ENCODE measurements at places on chromosomes 16 and 17. TPM values are rescaled to one million over a fixed set of nuclear protein-coding genes. Genes with fewer than 3 reads are reported as not detected.

The TBC1D3I gene
- total RNA-seq: 0.54 TPM

The NPIPB6 gene
- 0.52 TPM for total RNA-seq

The SMIM5 gene
- total RNA-seq: 0.09 TPM

The CCDC182 gene
- not detected for total RNA-seq

The AOC3 gene
- total RNA-seq: not detected

- DNase-seq: no peak
Measured at GRCh38 chr17:44628243-44629188, 27.8 kb upstream of the MEIOC start.

GRCh38 chr16:19833581-19833980 lies 51.1 kb downstream of the GPRC5B start:
- no peak for DNase-seq

DNA sequence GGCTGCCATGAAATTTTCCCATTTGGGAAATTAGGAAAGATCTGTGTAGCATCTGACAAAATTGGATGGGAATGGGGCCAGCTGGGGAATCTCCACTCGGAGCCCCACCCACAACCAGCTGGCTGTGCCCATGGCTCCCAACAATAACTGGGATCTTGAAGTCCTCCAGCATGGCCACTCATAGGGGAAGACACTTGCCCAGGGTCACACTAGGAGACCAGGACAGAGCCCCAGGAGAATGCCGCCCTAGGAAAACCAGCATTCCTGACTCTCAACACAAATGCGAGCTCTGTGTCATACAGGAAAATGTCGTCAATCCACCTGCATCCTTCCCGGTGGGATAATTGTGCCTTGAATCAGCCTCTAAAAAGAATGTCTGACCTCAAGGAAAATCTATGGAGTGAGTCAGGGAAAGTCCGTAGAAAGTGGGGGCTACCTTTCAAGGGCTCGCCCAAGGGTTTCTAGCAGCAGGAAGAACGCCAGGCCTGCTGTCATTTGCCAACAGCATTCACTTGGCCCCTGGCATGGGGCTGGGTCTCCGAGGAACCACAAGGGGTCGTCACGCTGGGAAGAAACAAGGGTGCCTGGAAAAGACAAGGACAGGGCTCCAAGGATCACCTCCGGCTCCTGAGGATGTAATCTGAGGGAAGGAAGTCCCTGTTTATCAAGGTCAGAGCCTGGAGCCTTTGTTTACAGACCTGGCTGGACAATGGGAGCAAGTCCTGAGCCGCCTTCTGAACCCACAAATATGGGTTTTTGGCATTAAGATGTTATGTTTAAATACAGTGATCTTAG lies 15.9 kb downstream of the CDH5 start:
- peak; percentile 80 for DNase-seq

GRCh38 chr16:55711959-55712876 lies 56.4 kb downstream of the SLC6A2 start:
- peak; percentile 36 for DNase-seq

DNA sequence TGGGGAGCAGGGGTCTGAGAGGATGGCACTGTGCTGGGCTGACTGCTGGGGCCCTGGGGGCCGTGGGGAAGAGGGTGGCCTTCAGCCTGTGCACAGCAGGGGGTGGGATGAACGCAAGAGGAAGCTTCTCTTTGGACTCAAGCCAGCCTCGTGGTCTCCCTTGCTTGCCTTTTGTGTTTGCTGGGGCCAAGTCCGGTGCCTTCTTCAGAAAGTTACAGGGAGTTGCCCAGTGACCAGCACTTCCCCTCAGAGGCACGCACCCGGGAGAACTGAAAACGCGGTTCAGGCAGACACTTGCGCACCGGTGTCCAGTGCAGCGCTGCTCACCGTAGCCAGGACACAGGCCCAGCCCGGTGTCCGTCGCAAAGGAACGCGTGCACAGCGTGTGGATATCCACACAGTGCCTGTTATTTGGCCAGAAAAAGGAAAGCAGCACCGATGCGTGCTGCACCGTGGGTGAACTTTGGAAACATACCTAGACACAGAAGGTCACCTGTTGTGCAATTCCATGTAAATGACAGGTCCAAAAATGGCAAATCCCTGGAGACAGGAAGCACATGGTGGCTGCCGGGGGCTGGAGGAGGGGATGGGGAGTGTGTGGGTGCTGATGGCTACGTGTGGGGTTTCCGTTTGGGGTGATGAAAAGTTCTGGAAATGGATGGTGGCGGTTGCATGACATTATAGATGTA lies 29.4 kb upstream of the NUDT16L1 start:
- no peak for DNase-seq

GRCh38 chr17:62876673-62877405 lies 68.7 kb upstream of the MARCHF10 start:
- DNase-seq: no peak

- no peak for DNase-seq
Measured at GRCh38 chr16:78098595-78099270, 721 bp upstream of the WWOX start.

DNA sequence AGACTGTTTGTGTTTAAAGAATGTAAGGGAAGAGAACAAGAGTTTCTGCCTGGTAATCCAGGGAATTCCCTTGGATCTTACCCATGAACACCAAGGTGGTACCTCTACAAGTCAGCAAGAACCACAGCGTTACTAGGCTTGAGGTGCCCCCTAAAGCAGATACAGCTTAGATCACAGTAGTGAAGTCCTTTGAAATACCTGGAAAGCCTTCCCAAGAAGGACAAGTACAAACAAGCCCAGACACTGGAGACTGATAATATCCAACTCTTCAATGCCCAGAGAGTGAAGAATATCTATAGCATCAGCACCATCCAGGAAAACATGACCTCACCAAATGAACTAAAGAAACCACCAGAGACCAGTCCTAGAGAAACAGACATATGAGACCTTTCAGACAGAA lies 3.8 kb upstream of the APPBP2 start:
- no peak for DNase-seq

GRCh38 chr16:53374800-53375199 lies 59.5 kb upstream of the RBL2 start:
- no peak for DNase-seq

DNA sequence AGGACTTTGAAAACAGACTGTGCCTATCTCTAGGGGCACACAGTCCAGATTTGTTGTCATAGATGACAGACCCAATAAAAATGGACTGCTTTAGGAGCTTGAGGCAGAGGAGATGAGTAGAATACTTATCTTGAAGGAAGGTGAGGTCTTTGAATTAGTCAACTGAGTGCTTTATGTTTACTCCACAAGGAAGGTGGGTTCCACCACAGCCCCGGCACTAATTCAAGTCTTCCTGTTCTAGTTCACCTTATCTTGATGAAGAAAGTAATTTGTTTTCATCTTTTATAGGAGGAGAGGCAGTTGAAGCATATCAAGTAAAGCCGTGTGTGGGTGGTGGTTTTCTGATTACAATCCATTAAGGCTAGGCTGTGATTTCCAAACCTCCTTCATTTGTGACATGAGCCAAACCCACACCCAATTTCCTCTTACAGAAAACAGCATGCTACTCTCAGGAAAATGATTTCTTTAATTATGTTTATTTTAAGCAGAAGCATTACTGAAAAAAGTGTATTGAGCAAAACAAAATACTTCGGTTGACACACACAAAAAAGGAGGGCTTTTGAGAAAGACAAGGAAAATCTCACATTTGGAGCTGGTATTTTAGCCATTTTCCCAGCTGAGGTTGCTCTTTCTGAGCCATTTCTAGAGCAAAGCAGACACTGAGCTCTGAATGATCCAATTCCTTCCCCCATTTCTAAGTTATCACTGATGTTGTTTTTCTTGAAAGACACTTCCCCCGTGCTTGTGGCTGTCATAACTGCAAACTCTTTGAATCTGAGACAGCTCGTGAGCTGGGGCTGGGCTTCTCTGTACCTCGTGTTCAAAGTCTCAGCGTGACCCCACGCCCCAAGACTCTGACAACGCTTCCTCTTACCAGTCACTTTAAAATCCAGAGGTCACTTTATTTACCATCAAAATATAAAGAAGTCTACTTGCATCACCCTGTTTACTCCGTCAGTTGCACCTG lies 35.4 kb downstream of the CDRT15 start:
- no peak for DNase-seq

DNA sequence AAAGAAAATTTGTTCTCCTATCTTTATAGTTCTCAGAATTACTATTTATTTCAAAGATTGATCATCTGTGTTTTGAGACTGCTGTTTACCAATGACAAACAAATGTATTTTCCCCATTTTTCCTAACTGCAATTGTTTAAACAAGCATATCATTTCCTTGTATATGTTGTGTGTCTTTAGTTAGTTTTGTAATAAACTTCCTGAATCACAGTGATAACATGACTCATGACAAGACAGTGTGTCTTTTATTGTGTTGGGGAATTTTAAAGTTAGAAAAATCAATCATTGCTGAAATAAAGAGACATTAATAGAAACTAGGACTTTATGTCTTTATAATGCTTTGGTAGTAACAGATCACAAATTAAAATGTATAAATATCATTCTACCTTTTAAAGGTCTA lies 348.5 kb downstream of the KCNJ2 start:
- DNase-seq: no peak

- no peak for DNase-seq
Measured at GRCh38 chr17:35666070-35666469, 65.4 kb upstream of the RASL10B start.

DNA sequence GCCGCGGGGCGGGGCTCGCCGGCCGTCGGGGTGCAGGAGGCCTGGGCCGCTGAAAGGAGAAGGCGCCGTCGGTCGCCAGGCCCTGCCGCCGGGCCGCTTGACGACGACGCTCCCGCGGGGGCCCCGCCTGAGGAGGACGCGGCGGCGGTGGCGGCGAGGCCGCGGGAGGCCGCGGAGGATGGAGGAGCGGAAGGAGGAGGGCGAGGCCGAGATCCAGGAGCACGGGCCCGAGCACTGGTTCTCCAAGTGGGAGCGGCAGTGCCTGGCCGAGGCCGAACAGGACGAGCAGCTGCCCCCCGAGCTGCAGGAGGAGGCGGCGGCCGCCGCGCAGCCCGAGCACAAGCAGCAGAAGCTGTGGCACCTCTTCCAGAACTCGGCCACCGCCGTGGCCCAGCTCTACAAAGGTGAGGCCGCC lies 430 bp downstream of the HAPSTR1 start:
- DNase-seq: no peak
